ENCODE measurements at places on chromosomes 5 and 9. TPM values are rescaled to one million over a fixed set of nuclear protein-coding genes. Genes with fewer than 3 reads are reported as not detected.

The SHISAL2B gene
- 1.4 TPM for total RNA-seq

The GZMA gene
- 0.62 TPM for total RNA-seq

The MBLAC2 gene
- 3.8 TPM for total RNA-seq

The BTNL3 gene
- 0.36 TPM for total RNA-seq

The GPR150 gene
- total RNA-seq, result not detected

The PAIP1 gene
- total RNA-seq, result 92.4 TPM

The PDGFRB gene
- total RNA-seq, result 23.7 TPM

The IL3 gene
- not detected for total RNA-seq

The DMRT2 gene
- 0.31 TPM for total RNA-seq

The C5orf52 gene
- not detected for total RNA-seq

The ANKRD55 gene
- total RNA-seq, result not detected

The ADAMTS13 gene
- 9.1 TPM for total RNA-seq

DNA sequence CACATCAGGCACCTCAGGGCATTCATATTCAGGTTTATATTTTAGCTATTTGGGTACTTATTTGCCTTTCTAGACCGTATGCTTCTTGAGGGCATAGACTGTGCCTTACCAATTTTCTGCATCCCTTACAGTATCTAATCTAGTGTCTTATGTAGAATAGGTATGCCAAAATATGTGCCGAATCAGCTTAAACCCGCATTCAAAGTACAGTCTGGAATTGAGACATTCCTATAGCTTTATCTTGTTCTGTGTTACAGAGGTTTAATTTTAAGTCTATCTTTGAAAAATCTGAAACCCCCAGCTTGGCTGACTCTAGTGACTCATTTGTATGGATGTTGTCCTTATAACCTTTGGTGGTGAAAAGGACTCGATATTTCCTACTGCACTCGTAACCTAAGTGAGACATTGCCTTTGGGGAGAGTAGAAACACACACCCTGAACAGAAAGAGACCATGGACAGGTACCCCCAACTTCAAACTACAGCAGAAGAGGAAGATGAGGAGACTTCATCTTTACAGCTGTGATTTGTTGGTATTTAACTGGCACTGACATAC is 27.0 kb upstream of the TMOD1 start:
- H3K27ac ChIP-seq, result no peak overlapping the region
- H3K27me3 ChIP-seq, result no peaks in the 10 kb centered on the region
- peaks cover 4% of the 10 kb centered on the region for H3K4me1 ChIP-seq
- DNase-seq, result no peak
- no peaks in the 10 kb centered on the region for H3K36me3 ChIP-seq

DNA sequence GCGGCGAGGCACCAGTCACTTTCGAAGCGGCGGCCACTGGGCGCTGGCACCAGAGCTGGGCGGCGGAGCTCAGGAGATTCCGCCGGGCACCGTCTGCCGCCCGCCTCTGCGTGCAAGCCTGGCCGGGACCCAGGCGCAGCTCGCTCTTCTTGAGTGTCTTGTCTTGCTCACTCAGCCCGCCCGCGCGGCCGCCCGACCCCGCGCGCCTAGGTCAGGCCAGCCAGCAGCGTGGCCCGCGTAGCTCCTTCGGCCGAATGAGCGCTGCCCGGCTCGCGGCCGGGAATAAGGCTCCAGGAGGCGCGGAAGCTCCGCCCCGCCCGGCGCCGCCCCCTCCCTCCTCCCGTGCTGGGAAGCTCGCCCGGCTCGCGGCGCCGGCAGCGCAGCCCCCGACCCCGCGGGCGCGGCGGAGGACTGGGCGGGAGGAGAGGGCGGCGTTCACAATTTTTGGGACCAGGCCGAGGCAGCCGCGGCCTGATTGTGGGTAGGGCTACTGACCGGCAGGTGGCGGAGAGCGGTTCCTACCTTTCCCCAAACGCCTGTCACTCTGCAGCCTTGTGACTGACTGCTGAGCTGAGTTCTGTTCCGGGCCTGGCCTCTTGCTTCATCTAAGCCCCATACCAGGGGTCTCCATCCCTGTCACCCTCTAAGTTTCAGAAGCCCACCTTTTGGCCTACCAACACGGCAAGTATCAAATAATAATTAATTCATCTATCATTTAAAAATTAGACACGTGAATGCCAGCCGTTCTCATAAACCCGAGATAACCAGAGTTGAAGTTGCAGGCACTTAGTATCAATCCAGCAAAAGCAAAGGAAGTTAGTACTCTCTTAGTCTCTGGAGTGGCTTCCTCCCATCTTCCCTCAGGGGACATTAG is at the start of gene HBEGF:
Gene HBEGF (minus strand): TSS at position 256 of the 874 bp plus-strand sequence. CDS start 275 bp downstream, outside the sequence.
- peaks cover 54% of the 10 kb centered on the region for H3K4me1 ChIP-seq
- peak; percentile 81 for DNase-seq
- peaks cover 9% of the 10 kb centered on the region for H3K36me3 ChIP-seq

DNA sequence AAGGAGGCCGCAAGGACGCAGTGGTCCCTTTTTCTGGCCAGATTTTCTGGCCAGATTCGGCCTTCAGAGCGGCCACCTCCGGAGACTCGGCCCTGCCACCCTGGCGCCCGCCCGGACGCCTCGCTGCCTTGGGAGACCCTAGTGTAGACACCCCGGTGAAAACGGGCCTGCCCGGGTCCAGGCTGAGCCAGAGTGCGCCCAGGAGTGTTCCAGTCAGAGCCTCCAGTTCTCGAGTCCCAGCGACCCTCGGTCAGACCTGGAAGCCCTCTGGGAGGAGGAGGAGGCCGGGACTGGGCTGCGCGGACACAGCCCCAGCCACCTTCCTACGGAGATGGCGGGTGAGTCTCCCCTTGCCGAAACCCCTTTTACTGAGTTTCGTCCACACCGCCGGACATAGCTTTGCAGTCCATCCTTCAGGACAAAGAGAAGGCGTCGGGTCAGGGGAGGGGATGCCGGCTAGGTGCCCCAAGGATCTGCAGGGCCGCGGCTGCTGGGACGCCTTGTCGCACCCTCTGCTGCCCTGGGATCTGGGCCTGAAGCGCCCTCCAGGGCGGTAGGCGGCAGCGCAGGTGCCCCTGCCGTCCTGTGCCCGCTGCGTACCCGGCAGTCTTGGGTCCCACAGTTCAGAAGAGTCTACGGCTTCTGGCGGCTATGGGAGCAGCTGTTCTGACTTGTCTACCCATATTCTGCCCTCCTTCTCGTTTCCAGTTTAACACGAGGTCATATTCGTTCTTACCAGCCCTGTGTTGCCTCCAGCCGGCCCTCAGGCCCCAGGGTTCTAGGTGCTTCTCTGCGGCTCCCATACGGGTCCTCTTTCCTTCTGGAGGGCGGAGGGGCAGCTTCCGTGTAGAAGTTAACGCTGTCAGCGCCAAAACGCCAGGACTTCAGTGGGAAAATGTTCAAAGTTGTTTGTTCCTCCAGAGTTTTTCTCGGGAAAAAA is 1771.7 kb upstream of the CDH9 start:
- H3K4me3 ChIP-seq, result no peak overlapping the region
- no peaks in the 10 kb centered on the region for H3K4me1 ChIP-seq
- no peak for DNase-seq

GRCh38 chr5:74816875-74817274 is 49.3 kb downstream of the FAM169A start:
- H3K4me1 ChIP-seq, result peaks cover 14% of the 10 kb centered on the region
- H3K27me3 ChIP-seq, result no peaks in the 10 kb centered on the region

DNA sequence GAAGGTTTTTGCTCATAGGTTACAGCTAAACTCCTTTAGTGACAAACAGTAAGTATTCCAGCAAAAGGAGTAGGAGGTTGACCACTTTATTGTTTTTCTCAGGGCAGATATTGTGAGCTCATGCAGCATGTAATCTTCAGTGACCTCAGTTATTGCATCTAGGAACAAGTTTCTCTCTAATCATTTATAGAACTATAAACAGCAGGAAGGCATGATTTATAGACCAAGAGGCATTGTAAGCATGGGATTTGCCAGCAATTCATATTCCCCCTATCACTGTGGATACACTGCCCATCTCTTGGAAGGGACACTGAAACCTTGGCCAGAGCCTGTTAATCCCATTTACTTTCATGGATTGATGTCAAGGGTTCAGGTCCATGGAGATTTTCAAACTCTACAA is 15.4 kb upstream of the FAM170A start:
- H3K27me3 ChIP-seq, result no peaks in the 10 kb centered on the region
- H3K4me1 ChIP-seq, result no peaks in the 10 kb centered on the region
- no peaks in the 10 kb centered on the region for H3K36me3 ChIP-seq
- no peak overlapping the region for H3K4me3 ChIP-seq
- DNase-seq, result no peak

- no peaks in the 10 kb centered on the region for H3K36me3 ChIP-seq
- H3K4me1 ChIP-seq, result peaks cover 8% of the 10 kb centered on the region
- no peak overlapping the region for H3K27ac ChIP-seq
- H3K4me3 ChIP-seq, result no peak overlapping the region
- no peak for DNase-seq
Observed at GRCh38 chr5:5144441-5144840, 4.3 kb downstream of the ADAMTS16 start.

DNA sequence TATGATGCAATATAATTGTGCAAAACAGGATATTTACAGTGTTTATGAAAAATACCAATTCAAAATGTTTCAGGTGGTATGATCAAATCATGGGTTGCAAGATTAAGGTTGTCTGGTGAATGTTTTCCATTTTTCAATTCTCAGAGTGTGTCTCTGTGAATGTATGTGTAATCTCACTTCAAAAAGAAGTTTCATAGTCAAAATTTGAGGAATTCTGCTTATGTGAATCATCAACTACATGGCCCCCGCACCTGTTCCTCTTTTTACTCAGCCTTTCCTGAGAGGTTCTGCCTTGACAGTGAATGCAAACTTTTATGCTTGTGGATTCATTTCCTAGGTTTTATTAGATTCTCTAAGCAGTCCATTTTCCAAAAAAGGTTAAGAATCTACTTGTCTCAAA is 32.1 kb downstream of the KCTD16 start:
- no peaks in the 10 kb centered on the region for H3K36me3 ChIP-seq
- peaks cover 3% of the 10 kb centered on the region for H3K27me3 ChIP-seq
- H3K4me3 ChIP-seq, result no peak overlapping the region
- no peak overlapping the region for H3K27ac ChIP-seq

GRCh38 chr9:127179633-127180441 is 57.4 kb upstream of the ANGPTL2 start:
- H3K27ac ChIP-seq, result no peak overlapping the region
- peaks cover 16% of the 10 kb centered on the region for H3K36me3 ChIP-seq
- no peak overlapping the region for H3K4me3 ChIP-seq
- peaks cover 37% of the 10 kb centered on the region for H3K4me1 ChIP-seq
- no peak for DNase-seq

DNA sequence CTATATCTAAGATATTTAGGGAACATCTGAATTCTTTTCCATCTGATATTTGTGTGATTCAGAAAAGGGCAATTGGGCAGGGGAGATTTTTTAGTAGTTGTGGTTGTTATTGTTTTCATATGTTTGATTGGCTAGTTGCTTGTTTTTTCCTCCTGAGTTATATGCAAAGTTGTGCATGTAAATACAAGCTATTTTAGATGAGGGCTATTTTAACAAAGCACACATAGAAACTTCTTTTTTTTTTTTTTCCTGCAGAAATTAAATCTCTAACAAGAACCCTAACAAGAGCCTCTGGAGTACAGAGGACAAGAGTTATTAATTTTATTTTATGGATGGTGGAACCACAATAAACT is 559.1 kb downstream of the CETN3 start:
- H3K27ac ChIP-seq, result no peak overlapping the region
- no peaks in the 10 kb centered on the region for H3K36me3 ChIP-seq
- DNase-seq, result no peak
- H3K27me3 ChIP-seq, result no peaks in the 10 kb centered on the region

DNA sequence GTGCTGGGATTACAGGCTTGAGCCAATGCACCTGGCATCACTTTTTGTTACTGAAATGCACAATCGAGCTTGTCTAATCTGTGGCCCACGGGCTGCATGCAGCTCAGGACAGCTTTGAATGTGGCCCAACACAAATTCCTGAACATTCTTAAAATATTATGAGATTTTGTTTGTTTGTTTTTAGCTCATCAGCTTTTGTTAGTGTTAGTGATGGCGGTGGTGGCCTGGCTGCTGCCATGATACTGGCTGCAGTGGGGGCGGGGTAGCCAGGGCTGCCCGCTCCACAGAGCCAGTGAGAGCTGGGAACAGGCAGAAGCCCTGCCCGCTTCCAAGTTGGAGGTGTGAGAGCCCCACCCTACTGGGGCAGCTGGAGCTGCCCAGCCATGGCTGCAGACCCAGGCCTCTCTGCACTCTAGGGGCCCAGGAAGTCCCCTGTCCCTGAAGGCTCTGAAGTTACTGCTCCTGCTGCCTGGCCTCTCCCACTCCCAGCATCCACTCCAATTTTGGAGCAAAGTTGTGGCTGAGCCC is 76.6 kb upstream of the SHB start:
- no peak overlapping the region for H3K27ac ChIP-seq
- no peak for DNase-seq
- H3K36me3 ChIP-seq, result no peaks in the 10 kb centered on the region
- H3K27me3 ChIP-seq, result peaks cover 7% of the 10 kb centered on the region
- no peak overlapping the region for H3K4me3 ChIP-seq

DNA sequence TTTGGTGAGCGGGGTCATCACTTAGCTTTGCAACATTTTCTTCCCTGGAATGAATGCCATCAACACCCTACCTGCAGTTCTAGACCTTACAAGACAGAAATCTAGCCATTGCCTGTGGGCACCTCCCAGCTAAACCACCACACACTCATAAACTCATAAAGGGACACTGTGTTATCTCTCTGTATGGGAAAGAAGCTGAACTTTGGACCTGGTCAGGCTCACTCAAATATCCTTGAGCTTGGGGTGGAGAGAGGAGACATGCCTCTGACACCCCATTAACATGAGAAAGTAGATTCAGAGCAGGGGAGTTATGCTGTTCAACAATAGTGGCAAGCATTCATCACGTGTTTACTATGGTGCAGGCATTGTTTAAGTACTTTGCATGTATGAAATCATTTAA is 205.6 kb downstream of the ZNF462 start:
- no peaks in the 10 kb centered on the region for H3K36me3 ChIP-seq
- H3K4me3 ChIP-seq, result no peak overlapping the region
- no peak for DNase-seq
- no peaks in the 10 kb centered on the region for H3K4me1 ChIP-seq
